ENCODE measurements at places on chromosomes 13 and 19. TPM values are rescaled to one million over a fixed set of nuclear protein-coding genes. Genes with fewer than 3 reads are reported as not detected.

Gene TGFBR3L
- total RNA-seq = 3.2 TPM

Gene NLRP9
- not detected for total RNA-seq

Gene MBD3L2
- total RNA-seq = not detected

Gene LHB
- total RNA-seq = 0.51 TPM

Gene THSD8
- 31.0 TPM for total RNA-seq

Gene CCDC70
- total RNA-seq = not detected

Gene CDC37
- 190 TPM for total RNA-seq

DNA sequence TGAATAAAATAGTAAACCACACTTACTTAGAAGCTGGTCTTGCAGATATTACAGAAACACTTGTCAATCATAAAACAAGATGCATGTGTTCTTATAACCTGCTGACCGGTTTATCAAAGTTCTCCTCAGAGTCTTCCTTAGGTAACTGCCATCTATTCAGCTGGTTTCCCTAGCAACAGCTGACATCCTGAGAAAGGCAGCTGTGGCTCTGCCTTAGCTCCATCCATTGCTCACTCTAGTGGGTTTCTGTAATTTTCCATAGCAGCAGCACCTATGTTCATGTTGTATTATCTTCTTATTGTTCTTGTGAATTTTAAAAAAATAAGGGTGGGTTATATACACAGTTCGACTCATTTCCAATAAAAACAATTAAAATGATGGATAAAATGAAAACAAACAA, 87.8 kb downstream of the RAP2A start:
- no peak overlapping the region for H3K4me3 ChIP-seq
- no peak overlapping the region for H3K27ac ChIP-seq
- H3K27me3 ChIP-seq = peaks cover 8% of the 10 kb centered on the region
- no peaks in the 10 kb centered on the region for H3K4me1 ChIP-seq
- no peak for DNase-seq
- no peaks in the 10 kb centered on the region for H3K36me3 ChIP-seq

DNA sequence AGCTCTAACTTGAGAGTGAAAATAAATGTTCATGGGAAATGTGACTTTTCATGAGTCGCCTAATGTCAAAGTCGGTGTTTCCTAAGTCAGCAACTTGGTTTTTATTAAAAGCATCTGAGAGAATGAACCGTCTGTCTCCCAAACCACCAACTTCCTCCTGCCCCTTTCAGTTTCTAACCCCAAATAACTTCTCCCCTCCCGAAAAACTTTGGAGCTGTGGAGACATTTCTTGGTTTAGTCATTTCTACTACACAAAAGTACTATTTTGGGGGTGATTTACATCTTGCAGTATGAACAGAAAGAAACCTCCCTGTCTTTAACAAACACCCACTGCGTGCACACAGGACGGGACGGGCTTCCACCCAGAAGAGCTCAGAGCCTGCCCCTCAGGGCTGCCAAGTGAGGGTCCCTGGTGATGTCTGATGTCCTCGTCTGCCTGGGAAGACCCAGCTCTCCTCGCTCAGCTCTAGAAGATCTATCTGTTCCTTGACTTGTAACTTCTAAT, 65.0 kb downstream of the RASA3 start:
- H3K4me1 ChIP-seq = peaks cover 60% of the 10 kb centered on the region
- peaks cover 25% of the 10 kb centered on the region for H3K36me3 ChIP-seq
- H3K4me3 ChIP-seq = peak overlapping the region; percentile 68
- peak overlapping the region; percentile 94 for H3K27ac ChIP-seq

DNA sequence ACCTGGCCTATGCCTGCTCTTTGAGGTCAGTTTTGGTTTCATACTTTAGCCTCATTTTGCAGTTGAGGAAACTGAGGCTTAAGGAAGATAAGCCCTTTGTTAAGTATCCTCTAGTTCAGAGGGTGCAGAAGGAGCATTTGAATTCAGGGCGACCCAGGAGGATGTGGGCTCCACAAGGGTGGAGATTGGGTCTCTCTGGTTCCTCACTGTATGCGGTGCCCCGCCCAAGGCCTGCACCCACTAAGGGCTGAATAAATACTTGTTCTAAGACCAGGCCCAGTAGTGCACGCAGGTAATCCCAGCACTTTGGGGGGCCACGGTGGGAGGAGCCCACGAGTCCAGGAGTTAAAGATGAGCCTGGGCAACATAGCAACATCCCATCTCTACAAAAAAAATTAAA, 768 bp upstream of the SLC44A2 start:
- peaks cover 25% of the 10 kb centered on the region for H3K4me1 ChIP-seq
- no peak overlapping the region for H3K4me3 ChIP-seq
- no peak overlapping the region for H3K27ac ChIP-seq
- H3K36me3 ChIP-seq = peaks cover 16% of the 10 kb centered on the region
- no peak for DNase-seq

- H3K27ac ChIP-seq = no peak overlapping the region
- H3K36me3 ChIP-seq = peaks cover 5% of the 10 kb centered on the region
- no peaks in the 10 kb centered on the region for H3K27me3 ChIP-seq
- no peak overlapping the region for H3K4me3 ChIP-seq
- no peak for DNase-seq
These were observed 132.8 kb downstream of the PTPRS start for GRCh38 chr19:5207806-5208205.

DNA sequence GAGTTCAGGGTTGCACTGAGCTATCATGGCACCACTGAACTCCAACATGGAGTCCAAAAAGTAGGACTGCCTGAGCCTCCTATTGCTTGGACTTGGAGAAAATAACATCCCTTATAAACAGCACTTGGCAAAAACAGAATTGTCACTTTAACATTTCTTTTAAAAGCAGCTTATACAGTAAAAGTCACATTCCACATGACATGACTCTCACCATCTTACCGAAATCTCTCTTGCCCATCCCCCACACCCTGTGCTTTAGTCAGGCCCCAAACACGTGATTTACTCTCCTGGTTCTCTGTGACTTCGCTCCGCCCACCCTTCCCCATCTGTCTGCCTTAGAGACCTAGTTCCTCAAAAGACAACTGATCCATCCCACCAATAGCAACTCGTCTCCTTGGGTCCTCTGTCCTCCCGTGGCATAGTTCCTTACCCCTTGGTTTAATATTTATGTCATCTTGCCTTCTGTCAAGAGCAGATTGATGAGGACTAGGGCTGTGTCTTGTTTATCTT, 4.6 kb downstream of the SAFB start:
- no peaks in the 10 kb centered on the region for H3K27me3 ChIP-seq
- H3K36me3 ChIP-seq = peaks cover 80% of the 10 kb centered on the region
- peak; percentile 78 for DNase-seq
- peak overlapping the region; percentile 34 for H3K27ac ChIP-seq

DNA sequence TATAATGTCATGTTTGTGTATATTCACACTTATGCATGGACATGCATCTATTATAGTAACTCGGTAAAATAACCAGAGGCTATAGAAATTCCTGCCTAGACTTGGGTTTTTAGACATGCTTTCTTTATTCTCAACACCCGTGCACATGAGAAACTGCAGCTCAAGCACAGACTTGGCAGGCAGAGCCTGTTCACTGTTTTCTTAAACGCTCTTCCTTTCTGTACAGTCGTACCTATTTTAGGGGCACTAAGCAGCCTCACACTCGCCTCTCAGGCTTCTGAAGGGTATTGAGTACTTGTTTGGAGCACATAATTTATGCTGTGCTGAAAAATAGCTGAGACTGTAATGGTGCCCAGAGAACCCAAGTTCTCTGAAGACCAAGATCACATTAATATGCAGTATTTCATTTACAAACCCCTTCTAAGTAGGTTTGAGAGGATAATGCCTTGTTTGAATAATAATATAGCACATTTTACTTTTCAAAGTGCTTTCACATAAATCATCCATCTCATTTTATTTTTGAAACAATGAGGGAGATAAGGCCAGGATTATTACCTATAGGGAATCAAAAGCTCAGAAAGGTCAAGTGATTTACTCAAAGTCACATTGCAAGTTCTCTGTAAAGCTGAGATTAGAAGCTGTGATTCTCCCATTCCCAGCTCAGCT, 429.9 kb downstream of the SPRY2 start:
- H3K36me3 ChIP-seq = no peaks in the 10 kb centered on the region
- H3K4me3 ChIP-seq = no peak overlapping the region
- no peak for DNase-seq
- no peak overlapping the region for H3K27ac ChIP-seq
- H3K4me1 ChIP-seq = no peaks in the 10 kb centered on the region

GRCh38 chr13:51000571-51001260, 91.1 kb downstream of the RNASEH2B start:
- H3K4me3 ChIP-seq = no peak overlapping the region
- no peak for DNase-seq
- H3K27me3 ChIP-seq = peaks cover 7% of the 10 kb centered on the region
- no peaks in the 10 kb centered on the region for H3K36me3 ChIP-seq
- no peak overlapping the region for H3K27ac ChIP-seq

GRCh38 chr13:113542751-113543424, 41.7 kb upstream of the TFDP1 start:
- no peak for DNase-seq
- H3K36me3 ChIP-seq = peaks cover 24% of the 10 kb centered on the region
- H3K4me3 ChIP-seq = no peak overlapping the region
- no peaks in the 10 kb centered on the region for H3K27me3 ChIP-seq
- no peak overlapping the region for H3K27ac ChIP-seq

GRCh38 chr13:77891486-77891885, 27.1 kb downstream of the EDNRB start:
- no peaks in the 10 kb centered on the region for H3K4me1 ChIP-seq
- H3K27me3 ChIP-seq = peaks cover 3% of the 10 kb centered on the region
- DNase-seq = no peak

DNA sequence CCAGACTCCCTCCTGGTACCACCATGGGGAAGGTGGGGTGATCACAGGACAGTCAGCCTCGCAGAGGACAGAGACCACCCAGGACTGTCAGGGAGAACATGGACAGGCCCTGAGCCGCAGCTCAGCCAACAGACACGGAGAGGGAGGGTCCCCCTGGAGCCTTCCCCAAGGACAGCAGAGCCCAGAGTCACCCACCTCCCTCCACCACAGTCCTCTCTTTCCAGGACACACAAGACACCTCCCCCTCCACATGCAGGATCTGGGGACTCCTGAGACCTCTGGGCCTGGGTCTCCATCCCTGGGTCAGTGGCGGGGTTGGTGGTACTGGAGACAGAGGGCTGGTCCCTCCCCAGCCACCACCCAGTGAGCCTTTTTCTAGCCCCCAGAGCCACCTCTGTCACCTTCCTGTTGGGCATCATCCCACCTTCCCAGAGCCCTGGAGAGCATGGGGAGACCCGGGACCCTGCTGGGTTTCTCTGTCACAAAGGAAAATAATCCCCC, 505 bp upstream of the CEACAM5 start:
- H3K27me3 ChIP-seq = peaks cover 26% of the 10 kb centered on the region
- peaks cover 3% of the 10 kb centered on the region for H3K4me1 ChIP-seq
- no peak for DNase-seq
- H3K27ac ChIP-seq = no peak overlapping the region

DNA sequence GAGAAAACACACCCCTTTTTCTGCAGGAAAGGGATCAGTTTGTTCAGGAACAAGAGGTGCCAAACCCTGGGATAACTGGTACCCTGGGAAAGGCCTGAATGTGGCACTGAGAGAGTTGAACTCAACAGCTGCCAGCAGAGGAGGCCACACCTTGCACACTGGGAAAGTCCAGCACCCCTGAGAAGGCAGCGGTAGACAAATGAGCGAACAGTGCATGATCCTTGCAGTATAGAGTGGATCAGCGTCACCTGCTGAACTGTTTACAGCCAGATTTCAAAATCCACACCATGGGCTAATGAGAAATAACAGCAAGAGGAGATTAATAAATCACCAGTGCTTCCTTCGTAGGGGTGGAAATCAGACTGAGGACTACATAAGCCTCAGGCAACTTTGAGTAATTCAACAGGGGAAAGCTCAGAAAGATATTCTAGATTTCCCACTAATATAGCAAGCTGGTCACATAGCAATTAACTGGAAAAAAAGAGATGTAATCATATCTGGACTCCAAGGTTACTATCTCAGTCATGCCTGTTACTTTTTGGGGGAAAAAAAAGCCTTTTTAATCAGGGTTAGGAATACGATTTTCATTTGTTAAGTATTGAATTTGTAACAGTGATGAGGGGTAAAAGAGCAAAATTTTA, 52.0 kb downstream of the DCT start:
- peaks cover 2% of the 10 kb centered on the region for H3K27me3 ChIP-seq
- no peak overlapping the region for H3K27ac ChIP-seq
- no peak overlapping the region for H3K4me3 ChIP-seq
- peaks cover 14% of the 10 kb centered on the region for H3K4me1 ChIP-seq

- DNase-seq = no peak
- H3K27ac ChIP-seq = no peak overlapping the region
- peaks cover 5% of the 10 kb centered on the region for H3K27me3 ChIP-seq
These were observed 435.1 kb downstream of the EFNB2 start for GRCh38 chr13:106100171-106100919.

DNA sequence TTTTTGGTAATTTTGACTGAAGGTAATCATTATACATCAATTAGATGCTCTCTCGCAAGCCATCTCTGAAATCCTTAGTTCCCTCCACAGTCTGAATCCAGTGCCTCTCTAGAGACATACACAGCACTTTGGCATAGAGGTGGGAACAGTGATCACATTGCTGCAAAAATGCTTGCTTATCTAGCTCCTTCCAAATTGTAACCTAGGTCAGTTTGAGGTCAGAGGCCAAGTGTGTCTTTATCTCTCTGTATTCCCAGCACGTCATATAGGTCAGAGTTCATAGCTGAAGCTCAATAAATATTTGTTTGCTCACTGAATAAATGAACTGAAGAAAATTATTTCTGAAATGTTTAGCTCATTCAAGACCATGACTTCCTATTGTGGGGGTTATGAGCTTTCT, 462.5 kb downstream of the DIAPH3 start:
- H3K27ac ChIP-seq = no peak overlapping the region
- no peaks in the 10 kb centered on the region for H3K36me3 ChIP-seq
- DNase-seq = no peak
- no peaks in the 10 kb centered on the region for H3K27me3 ChIP-seq
- H3K4me3 ChIP-seq = no peak overlapping the region

DNA sequence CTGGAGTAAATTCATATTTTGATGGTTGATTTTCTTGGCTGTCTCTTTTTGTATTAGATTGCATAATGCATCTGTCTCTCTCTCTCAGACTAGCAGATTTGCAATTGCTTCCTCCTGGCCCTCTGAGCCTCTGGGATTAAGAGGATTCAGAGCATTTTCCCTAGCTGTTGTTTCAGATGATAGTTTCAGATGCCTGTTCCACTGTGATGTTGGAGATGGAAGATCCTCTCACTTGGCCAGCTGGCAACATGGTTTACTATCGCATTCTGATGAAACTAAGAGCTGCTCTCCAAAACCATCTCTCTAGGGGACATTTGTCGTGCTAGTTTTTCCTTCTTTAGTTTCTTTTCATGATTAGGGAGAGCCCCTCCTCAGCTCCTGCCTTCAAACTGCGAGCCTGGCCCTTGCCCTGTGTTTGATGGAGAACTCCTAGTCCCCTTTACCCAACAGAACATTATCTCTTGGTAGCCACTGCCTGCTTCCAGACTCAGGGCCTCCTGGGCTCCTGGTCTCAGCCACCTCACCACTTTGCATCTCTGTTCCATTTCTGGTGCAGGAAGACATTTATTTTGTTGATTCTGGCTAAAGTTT, 244.6 kb downstream of the B3GLCT start:
- DNase-seq = no peak
- peaks cover 21% of the 10 kb centered on the region for H3K27me3 ChIP-seq
- H3K4me1 ChIP-seq = no peaks in the 10 kb centered on the region
- H3K4me3 ChIP-seq = no peak overlapping the region

GRCh38 chr13:69857183-69857821, 250.3 kb upstream of the ATXN8OS start:
- no peak overlapping the region for H3K27ac ChIP-seq
- H3K36me3 ChIP-seq = no peaks in the 10 kb centered on the region
- H3K4me3 ChIP-seq = no peak overlapping the region
- no peaks in the 10 kb centered on the region for H3K4me1 ChIP-seq
- no peak for DNase-seq

GRCh38 chr13:101833671-101834070, 381.2 kb downstream of the ITGBL1 start:
- no peaks in the 10 kb centered on the region for H3K36me3 ChIP-seq
- DNase-seq = no peak
- no peak overlapping the region for H3K27ac ChIP-seq
- H3K4me1 ChIP-seq = no peaks in the 10 kb centered on the region

All from activated CD4-positive, alpha-beta T cell treated with anti-CD3 and anti-CD28 coated beads for 36 hours (primary cell).